ENCODE measurements at places on chromosomes 7 and 10.

- DNase-seq, result no peak
Measured at GRCh38 chr7:79381921-79382320, 71.5 kb downstream of the MAGI2 start.

GRCh38 chr10:108327706-108328105 is 1163.2 kb upstream of the SORCS1 start:
- no peak for DNase-seq

GRCh38 chr7:145263886-145264285 is 428.0 kb upstream of the TPK1 start:
- DNase-seq, result no peak

- no peak for DNase-seq
Measured at GRCh38 chr7:116407165-116407564, 92.4 kb upstream of the CAV2 start.

DNA sequence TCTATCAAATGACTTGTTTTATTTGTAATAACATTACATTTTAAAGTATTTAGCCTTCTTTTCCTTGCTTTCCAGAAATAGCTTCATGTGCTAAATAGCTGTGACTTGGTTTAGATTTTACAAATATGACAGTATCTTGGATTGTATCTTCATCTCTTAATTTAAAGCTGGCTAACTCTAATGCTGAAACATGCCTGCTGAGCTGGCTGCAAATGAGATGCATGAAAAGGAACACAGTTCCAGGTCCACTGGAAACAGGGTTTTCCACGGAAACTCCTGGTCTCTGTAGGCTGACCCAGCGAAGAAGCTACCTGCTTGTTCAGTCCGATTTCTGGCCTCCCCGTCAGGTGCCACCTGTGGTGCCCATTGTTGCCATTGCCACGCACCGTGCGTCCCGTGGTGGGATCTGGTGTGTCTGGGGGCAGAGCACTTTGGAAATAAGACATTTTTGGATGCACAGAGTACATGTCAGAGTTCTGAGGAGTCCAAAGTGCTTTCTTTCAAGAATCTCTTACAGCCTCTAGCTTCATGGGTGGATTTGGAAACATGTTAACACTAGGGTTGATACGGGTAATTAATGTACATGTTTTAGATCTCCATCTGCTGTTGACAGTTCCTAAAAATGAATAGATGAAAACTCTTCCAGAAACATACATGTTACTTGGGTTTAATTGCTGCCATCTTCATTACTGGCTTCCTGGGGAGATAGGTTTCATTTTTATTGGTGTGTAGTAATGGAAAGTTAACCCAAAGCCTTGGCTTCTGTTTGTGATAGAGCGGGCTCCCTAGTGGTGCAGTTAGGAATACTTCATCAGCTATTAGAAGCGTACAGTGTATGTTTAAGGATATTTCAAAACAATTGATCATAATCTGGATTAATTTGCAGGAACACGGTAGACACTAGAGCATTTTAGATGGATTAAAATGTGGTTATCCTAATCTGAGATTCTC is 45.0 kb downstream of the SHH start:
- DNase-seq, result no peak

GRCh38 chr7:35714862-35715261 is 19.9 kb upstream of the HERPUD2 start:
- DNase-seq, result peak; percentile 32

DNA sequence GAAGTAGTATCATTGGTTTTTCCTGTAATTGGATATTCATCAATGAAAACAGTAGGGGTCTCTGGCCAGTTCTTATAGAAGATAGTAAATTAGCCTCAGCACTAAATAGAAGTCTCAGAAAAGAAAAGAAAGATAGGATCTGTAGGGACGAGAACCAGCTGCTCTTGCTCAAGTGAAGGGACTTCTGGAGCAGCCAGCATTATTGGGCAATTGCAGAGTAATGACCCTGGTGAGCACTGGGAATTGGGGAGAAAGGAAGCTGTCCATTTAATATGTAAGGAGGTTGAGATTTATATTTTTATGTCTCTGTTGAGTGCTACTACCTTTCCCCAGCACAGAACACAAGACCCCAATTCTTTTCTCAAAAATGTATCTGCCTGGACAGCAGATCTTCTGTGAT is 61.2 kb upstream of the WNT16 start:
- no peak for DNase-seq

- no peak for DNase-seq
Measured at GRCh38 chr7:151236406-151236805, 4.1 kb downstream of the CHPF2 start.

DNA sequence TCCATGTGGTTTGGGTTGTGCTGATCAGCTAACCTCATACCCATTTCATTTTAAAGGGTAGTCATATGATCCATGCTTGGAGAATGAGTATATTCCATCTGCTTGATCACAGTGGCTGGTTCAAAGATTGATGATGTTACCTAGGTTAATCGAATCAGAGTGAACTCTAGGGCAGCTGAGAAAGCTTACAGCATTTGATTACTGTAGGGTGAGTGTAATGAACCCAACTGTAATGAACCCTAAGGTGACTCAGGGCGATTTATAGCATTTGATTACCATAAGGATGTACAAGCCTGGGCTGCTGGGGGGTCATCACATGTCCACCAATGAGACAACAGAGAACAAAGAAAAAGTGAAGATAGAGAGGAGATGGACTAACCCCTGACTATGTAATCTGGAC is 523.1 kb downstream of the ADRA2A start:
- no peak for DNase-seq

DNA sequence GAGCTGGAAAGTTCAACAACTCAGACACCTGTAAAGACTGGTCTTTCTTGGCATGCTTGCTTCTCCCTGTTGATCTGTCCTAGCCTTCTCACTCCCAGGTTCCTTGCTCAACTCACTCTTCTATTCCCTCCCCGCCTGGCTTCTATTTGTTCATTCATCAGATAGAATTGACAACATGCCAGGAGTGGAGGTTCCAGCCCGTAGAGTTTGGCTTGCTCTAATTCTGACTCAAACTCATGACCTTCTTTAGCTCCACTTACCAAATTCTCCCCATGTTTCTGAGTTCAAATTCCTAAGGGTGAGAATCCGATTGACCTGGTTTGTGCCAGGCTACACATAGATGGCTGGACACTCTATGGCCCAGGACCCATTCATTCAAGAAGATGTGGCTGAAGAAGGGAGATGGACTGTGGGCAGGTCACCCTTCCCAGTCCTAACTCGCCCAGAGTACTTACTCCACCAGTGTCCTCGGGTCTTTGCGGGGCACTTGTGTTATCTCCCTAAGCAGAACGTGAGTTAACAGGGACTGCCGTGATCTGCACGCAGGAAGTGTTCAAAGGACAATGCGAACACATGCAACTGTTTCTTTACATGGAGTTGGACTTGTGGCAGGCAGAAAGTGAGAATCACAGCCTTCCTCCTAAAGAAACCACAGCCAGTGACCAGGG is 4.0 kb upstream of the TMEM236 start:
- DNase-seq, result no peak

DNA sequence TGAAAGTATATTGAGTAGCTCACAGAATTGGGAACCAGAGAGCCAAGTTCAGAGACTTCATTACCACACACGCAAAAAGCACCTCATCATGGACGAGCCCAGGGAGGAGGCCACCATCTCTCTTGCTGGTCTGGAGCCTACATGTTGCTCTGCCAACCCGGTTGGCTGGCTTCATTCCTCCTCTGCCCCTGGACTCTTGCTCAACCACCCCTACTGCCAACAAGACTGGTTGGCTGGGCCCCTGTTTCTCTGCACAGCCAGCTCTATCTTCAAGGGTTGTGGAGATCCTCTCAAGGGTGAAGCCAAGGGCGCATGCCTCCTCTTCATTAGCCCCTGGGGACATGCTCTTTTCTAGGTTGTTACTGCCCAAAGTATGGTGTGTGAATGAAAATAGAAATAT is 142.7 kb downstream of the JCAD start:
- DNase-seq, result no peak

- no peak for DNase-seq
Measured at GRCh38 chr7:151376218-151376902, 33.5 kb downstream of the WDR86 start.

GRCh38 chr10:55627501-55628051 is 733.5 kb downstream of the ZWINT start:
- no peak for DNase-seq

DNA sequence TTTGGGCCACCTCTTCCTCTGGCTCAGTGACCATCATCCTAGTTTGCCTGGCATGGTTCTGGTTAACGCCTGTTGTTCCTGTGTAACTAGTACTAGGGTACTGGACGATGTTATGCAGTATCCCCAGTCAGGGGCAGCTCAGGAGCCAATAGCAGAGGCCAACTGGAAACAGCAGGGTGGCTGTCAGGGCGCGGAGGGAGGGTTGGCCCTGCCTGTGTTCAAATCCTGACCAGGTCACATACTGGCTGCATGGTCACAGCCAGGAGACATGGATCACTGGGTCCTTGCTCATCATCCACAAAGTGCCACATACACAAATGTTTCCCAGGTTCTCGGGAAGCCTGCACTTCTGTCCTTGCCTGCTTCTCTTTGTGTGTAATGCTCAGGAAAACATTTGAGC is 12.3 kb upstream of the RBP3 start:
- no peak for DNase-seq

- DNase-seq, result no peak
Measured at GRCh38 chr10:125629758-125630376, 53.1 kb downstream of the TEX36 start.

GRCh38 chr10:101724446-101724845 is 29.5 kb upstream of the FBXW4 start:
- no peak for DNase-seq

DNA sequence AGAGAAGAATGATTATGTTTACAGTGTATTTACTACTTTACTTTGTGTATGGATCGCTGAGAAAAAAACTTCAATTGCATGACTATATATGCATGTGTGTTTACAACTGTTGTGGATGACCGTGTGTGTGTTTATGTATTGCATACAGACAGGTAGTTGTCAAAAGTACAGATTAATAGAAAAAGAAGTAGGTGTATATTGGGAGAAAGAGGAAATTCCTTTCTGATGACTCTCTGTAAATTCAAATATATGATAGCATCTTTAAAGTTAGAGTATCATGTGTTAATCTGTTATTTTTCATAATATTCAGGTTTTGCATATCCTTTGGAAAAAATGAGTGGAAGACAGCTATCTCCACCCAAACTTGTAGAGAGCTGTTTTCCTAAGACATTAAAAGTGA is 160.4 kb upstream of the AGR3 start:
- DNase-seq, result no peak

GRCh38 chr7:74178632-74179031 is 4.5 kb downstream of the EIF4H start:
- DNase-seq, result no peak

DNA sequence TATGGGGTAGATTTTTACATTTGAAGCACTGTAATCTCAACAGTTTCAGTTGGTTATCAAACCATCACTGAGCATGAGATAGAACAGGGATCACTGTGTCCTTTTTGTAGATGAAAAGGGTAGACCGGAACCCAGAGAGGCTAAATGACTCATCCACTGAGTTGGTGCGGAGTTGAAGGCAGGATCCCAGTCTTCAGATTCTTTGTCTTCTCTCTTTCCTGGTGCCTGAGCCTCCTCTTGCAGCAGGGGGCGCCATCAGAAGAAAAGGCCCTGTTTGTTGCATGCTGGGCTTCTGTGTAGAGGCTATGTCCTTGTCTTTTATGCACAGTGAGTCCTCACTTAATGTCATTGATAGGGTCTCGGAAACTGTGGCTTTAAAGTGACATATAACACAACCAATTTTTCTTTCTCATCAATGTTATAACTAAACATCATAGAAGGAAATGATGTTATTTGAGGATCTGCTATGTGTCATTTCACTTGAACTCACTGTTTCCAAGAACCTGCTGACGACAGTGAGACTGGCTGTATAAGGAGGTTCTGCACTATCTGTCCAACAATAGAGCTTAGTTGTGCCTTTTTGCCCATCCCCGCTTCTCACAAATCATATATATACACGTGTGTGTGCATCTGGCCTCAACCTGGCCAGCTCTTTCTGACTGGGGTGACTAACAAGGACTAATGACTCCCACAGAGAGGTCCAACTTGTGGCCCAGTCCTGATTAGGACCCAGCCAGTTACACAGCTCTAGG is 14.3 kb downstream of the ZNF282 start:
- no peak for DNase-seq

- DNase-seq, result no peak
Measured at GRCh38 chr10:84423719-84424118, 95.3 kb downstream of the CCSER2 start.

DNA sequence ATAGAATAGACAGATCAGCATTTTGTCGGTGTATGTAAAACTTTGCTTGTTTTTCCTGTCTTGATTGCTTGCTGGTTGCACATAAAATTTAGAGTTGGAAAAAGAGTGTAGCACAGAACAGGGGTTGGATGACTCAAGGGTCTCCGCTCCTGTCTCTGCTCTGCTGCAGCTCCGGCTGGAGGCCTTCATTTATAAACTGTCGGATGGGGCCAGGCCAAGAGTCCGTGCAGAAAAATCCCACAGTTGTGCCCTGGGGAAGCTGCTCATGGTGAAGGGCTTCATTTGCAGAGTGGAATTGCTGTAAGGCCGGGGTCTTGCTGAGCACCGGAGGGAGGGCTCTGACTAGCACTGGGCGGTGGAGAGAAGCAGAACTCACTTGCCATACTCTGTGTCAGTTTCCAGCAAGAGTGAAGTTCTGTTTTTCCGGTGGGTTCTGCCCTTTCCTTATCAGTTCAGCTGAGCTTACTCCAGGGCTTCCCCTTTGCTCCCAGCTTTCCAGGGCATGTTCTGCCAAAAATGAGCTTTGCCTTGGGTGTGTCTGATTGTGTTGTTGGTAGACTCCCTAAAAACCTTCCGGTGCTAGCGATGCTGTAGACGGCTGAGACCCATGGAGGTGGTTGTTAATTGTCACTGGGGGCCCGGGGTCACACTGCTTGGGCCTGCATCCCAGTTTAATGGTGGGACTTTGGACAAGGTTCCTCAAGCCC is 67.2 kb downstream of the CAMK1D start:
- no peak for DNase-seq

- DNase-seq, result no peak
Measured at GRCh38 chr10:24897326-24897926, 55.0 kb downstream of the PRTFDC1 start.

- no peak for DNase-seq
Measured at GRCh38 chr10:71751515-71752224, 21.6 kb downstream of the VSIR start.

GRCh38 chr10:104415526-104416165 is 62.0 kb downstream of the CFAP58 start:
- no peak for DNase-seq

DNA sequence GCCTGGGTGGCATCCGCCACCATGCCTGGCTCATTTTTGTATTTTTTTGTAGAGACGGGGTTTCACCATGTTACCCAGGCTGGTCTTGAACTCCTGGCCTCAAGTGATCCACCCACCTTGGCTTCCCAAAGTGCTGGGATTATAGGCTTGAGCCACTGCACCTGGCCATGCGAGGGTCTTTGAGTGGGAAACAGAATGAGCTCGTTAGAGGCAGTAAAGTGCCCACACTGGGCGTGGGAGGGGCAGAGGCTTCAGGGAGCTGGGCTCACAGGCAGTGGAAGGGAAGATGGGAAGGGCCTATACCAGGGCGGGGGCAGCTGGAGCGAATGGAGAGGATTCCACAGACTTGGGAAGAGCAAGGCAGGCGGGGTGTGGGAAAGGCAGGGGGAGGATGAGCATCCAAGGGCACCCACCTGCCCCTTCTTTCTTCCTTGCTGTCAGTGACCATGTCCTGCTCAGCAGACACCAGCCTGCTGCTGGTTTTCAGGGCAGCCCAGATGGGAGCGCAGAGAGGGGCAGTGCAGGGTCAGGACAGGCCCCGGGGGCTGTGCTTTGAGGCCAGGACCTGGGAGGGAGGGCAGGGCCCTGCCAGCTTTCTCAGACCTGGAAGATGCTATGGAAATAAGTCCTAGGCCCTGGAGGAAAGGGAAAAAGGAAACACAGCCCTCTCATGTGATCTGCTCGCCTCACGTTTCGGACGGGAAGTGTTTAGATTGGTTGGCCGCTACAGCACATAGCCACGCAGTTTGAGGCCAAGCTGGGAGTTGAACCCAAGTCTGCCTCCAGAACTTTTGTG is 4.2 kb downstream of the FZD9 start:
- DNase-seq, result no peak
